Fibroblast of skin of scalp (primary cell): ENCODE measurements at places on chromosomes 13 and 19.

- no peak for DNase-seq
Measured at GRCh38 chr13:95150555-95150954, 150.7 kb downstream of the ABCC4 start.

- no peak for DNase-seq
Measured at GRCh38 chr13:33545492-33545891, 259.9 kb upstream of the STARD13 start.

DNA sequence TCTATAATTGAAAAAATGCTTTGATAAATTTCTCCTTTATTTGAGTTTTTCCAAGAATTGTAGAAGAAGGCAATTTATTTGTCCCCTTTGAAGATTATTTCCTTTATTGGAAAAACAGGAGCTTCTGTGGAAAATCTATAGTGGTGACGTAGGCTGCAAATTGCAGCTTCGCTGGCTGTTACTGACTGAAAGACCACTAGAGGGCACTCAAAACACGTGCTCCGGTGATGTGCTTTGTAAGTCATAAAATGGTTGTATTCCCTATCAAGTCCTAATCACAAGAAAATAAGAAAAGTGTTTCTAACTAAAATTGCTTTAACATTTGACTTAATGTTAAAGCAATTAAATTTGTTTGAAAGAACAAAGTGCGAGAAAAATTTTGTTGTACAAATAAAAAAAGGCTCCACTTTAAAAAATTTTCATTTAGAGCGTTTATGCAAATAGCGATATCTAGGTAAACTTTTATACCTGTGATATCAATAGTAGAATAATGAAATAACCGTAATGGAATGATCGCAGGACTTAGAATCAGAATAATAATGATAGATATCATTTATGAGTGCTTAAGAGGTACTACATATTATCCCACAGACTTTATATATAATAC lies 638.2 kb upstream of the SPRY2 start:
- peak; percentile 70 for DNase-seq

DNA sequence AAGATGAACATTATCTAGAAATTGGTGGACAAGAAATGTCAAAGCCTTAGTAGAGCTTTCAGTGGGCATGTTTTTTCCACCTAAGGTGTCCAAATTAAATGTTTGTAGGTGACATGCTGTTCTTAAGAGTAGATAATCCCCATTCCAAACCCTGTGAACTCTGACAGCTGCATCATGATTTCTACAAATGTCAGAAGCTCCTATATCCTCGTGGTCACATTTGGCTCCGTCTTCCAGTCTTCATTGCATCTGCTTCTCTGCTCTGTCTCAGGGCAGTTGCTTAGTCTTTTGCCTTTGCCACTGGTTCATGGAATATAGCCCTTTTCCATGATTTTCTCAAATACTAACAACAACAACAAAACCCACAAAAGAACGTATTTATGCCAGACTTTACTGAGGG lies 234.5 kb downstream of the DLEU7 start:
- DNase-seq, result no peak
